ENCODE measurements at places on chromosomes 4 and X.

DNA sequence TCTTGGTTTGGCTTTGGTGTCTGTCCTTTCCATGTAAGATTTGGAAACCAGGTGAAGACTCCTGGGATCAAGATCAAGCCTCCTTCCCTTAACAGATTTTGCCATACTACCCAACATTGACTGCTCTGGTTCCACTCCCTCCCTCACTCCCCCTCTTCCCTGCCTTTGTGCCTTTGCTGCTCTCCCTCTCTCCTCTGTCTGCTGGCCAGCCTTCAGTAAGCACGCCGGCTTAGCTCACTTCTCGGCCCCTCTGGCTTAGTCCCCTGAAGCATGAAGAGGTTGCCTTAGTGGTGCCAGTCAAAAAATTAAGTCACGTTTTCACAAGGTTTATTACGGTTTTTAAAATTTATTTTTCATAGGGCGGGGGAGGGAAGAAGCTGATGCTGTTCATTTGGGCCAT is 6.0 kb downstream of the GRIA3 start:
- 0 out of 3 replicates have a peak, but pooled peaks cover 5% of the 10 kb centered on the region for H3K27me3 ChIP-seq
- H3K27ac ChIP-seq, result no peak overlapping the region
- DNase-seq, result no peak
- no peaks in the 10 kb centered on the region for H3K36me3 ChIP-seq
- H3K4me3 ChIP-seq, result no peak overlapping the region
- no peaks in the 10 kb centered on the region for H3K4me1 ChIP-seq

DNA sequence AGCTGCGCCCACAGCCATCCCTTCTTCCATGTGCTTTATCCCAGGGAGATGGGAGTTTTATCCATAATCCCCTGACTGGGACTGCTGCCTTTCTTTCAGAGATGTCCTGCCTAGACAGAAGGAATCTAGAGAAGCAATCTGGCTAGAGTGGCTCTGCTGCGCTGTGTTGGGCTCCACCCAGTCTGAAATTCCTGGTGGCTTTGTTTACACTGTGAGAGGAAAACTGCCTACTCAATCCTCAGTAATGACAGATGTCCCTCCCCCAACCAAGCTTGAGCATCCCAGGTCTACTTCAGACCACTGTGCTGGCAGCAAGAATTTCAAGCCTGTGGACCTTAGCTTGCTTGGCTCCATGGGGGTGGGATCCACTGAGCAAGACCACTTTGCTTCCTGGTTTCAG is 116.9 kb upstream of the AR start:
- no peak overlapping the region for H3K27ac ChIP-seq
- H3K4me3 ChIP-seq, result no peak overlapping the region
- DNase-seq, result no peak
- H3K27me3 ChIP-seq, result no peaks in the 10 kb centered on the region

DNA sequence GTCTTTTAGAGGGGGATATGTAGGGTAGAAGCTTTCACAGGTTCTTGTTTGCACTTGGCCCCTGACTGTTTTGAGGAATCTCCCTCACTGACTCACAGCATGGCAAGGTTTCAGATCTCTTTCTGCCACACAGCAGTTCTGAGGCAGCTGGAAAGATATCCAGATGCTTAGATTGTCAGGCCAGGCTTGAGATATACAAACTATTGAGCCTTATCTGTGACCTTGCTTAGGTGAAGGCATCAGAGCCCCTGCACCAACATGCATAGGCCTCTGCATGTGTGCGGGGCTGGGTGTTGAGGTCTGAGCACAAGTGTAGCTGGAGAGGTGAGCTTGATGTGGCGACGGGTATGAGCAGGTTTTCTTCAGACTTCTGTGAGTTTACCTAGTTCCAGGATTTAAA is 80.9 kb upstream of the MSANTD1 start:
- no peaks in the 10 kb centered on the region for H3K27me3 ChIP-seq
- no peak overlapping the region for H3K27ac ChIP-seq
- H3K4me3 ChIP-seq, result no peak overlapping the region
- peaks cover 11% of the 10 kb centered on the region for H3K36me3 ChIP-seq
- no peak for DNase-seq
- no peaks in the 10 kb centered on the region for H3K4me1 ChIP-seq

DNA sequence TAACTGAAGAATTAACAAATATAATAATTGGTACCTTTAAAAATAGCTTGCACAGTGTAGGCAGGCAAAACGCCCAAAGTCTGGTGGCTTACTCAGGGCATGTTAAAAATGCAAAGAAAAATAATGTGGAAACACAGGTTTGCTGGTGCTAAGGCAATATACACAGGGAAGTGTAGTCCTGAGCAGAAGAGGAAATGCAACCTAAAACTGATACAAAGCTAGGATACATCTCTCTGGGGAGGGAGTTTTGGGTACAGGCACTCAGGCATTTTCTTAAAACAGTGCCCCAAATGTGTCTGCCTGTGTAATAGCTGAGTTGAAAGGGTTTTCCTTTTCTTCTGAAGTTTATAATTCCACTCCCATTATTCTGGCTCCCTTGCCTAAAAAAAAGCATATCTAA is 47.4 kb downstream of the TMPRSS11E start:
- no peaks in the 10 kb centered on the region for H3K36me3 ChIP-seq
- H3K4me1 ChIP-seq, result peaks cover 20% of the 10 kb centered on the region
- H3K27me3 ChIP-seq, result no peaks in the 10 kb centered on the region
- no peak overlapping the region for H3K27ac ChIP-seq
- H3K4me3 ChIP-seq, result no peak overlapping the region
- no peak for DNase-seq

DNA sequence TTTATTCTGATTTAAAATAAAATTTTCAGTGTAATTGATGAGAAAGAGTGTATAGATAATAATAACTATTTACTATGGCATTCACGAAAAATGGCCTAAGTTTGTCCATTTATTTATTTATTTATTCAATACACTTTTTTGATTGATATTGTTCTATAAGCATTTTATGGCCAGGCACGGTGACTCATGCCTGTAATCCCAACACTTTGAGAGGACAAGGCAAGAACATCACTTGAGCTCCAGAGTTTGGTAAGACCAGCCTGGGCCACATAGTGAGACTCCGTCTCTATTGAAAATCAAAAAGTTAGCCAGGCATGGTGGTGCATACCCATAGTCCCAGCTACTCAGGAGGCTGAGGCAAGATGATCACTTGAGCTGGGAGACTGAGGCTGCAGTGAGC is 25.7 kb downstream of the GASK1B start:
- no peak overlapping the region for H3K27ac ChIP-seq
- no peak for DNase-seq
- no peak overlapping the region for H3K4me3 ChIP-seq
- H3K27me3 ChIP-seq, result no peaks in the 10 kb centered on the region
